Sigmoid colon (tissue), 7 donors: ENCODE measurements at places on chromosomes 1 and 21. TPM values are rescaled to one million over a fixed set of nuclear protein-coding genes. Genes with fewer than 3 reads are reported as not detected.

Gene TMPRSS15
- polyA plus RNA-seq = not detected

- H3K27ac ChIP-seq = peak overlapping the region; percentile 52
- no peak for DNase-seq
- H3K4me3 ChIP-seq = no peak overlapping the region
- H3K36me3 ChIP-seq = no peaks in the 10 kb centered on the region
These were observed 118.7 kb downstream of the EDEM3 start for GRCh38 chr1:184635980-184636431.

GRCh38 chr1:63324779-63325119 is 2.4 kb downstream of the FOXD3 start:
- H3K27me3 ChIP-seq = peaks cover 83% of the 10 kb centered on the region
- no peak for DNase-seq
- peak overlapping the region; percentile 22 for H3K4me3 ChIP-seq
- H3K4me1 ChIP-seq = no peaks in the 10 kb centered on the region
- H3K36me3 ChIP-seq = no peaks in the 10 kb centered on the region

DNA sequence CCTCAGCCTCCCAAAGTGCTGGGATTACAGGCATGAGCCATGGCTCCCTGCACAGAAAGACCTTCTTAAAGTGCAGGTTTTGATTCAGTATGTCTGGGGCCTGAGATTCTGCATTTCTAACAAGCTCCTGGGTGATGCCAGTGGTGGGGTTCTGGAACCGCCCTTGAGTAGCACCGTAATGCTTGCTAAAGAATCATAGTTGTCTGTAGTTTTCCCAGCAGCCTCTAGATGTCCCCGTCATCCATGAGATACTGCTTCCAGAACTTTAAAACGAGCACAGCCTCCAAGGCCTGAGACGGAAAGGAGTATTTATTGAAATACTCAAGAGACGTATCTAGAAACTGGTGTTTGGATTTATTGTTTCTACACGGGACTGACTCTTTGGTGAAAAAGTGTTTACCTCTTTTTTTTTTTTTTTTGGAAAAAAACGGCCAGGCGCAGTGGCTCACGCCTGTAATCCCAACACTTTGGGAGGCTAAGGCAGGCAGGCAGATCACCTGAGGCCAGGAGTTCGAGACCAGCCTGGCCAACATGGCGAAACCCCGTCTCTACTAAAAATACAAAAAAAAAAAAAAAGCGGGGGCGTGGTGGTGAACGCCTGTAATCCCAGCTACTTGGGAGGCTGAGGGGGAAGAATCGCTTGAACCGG is 2.6 kb upstream of the TOR3A start:
- peak; percentile 74 for DNase-seq
- no peak overlapping the region for H3K27ac ChIP-seq
- H3K27me3 ChIP-seq = no peaks in the 10 kb centered on the region
- H3K36me3 ChIP-seq = no peaks in the 10 kb centered on the region
- H3K4me3 ChIP-seq = no peak overlapping the region

DNA sequence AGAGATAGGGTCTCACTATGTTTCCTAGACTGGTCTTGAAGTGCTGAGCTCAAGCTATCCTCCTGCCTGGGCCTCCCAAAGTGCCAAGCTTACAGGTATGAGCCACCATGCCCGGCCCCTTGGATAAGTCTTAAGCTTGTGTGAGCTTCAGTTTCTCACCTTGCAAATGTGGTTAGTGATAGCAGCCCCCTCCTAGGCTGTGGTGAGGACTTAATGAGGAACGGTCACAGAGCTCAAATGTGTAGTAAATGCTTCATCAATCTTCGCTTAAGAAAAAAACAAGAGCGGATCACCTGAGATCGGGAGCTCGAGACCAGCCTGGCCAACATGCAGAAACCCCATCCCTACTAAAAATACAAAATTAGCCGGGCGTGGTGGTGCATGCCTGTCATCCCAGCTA is 3.0 kb downstream of the CNR2 start:
- no peaks in the 10 kb centered on the region for H3K4me1 ChIP-seq
- no peak for DNase-seq
- no peak overlapping the region for H3K4me3 ChIP-seq
- no peak overlapping the region for H3K27ac ChIP-seq
- no peaks in the 10 kb centered on the region for H3K36me3 ChIP-seq

Gene AMPD1
- polyA plus RNA-seq = not detected

DNA sequence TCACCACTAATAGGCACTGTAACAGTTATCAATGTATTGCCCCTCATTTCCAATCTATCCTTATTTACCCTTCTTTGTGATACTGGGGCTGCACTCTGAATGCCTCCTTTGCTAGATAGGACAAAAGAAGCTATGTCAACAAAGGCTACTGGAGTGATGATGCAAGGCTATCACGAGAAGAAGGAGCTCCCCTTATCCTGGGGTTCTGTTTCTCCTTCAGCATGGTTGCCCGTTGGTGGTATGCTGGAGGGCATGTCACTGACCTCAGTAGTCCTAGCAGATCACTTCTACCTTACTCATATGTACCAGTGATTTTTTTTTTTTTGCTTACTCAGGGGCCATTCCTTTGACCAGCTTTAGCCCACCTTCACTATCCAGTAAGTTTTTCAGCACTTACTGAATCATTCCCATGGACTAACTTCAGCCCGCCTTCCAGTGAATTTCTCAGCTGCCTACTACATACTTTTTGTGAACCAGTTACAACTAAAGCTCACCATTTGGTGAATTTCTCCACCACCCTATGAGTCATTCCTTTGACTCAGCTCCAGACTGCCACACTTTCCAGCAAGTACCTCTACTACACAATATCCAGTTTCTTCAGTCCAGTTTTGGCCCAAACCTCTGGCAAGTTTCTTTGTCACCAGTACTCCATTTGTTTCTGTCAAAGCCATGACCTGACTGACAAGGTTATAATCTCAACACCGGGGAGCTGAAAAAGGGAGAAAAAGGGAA is 944.5 kb downstream of the KCNT2 start:
- H3K4me3 ChIP-seq = no peak overlapping the region
- no peaks in the 10 kb centered on the region for H3K27me3 ChIP-seq
- no peak overlapping the region for H3K27ac ChIP-seq
- no peaks in the 10 kb centered on the region for H3K4me1 ChIP-seq
- DNase-seq = no peak

Gene POU2F1
- polyA plus RNA-seq = 2.3 TPM

GRCh38 chr1:244352156-244352830 is 99.4 kb downstream of the ADSS2 start:
- no peaks in the 10 kb centered on the region for H3K27me3 ChIP-seq
- H3K4me1 ChIP-seq = no peaks in the 10 kb centered on the region
- H3K4me3 ChIP-seq = no peak overlapping the region

GRCh38 chr1:75449998-75450397 is 160.9 kb downstream of the SLC44A5 start:
- H3K27me3 ChIP-seq = no peaks in the 10 kb centered on the region
- H3K4me3 ChIP-seq = no peak overlapping the region
- DNase-seq = no peak
- no peaks in the 10 kb centered on the region for H3K36me3 ChIP-seq
- no peaks in the 10 kb centered on the region for H3K4me1 ChIP-seq

Gene S100A3
- polyA plus RNA-seq = 3.9 TPM

DNA sequence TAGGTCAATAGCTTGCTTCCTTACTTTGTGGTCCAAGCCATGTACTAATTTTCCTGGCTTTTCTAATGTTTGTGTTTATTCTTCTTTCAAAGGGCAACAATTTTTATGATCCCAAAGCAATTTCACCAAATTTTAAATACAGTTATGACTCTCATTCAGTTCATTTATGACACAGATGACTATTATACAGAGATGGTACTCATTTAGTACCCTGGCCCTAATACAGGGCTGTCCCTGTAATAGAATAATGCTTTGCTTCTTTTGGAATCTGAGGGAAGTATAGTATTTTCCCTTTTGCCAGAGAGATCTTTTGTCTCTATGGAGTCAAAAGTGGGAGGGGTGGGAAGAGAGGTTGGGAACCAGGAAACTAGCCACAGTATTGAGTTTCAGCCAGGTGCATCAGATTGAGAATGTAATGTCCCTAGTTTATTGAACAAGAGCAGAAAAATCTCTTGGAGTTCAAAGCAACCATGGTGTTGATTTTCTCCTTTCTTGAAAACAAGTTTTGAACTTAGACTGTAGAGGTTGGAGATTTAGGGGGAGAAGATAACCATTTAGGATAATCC is 20.4 kb downstream of the DENND2D start:
- no peak overlapping the region for H3K4me3 ChIP-seq
- no peaks in the 10 kb centered on the region for H3K4me1 ChIP-seq
- H3K27ac ChIP-seq = no peak overlapping the region
- peaks cover 12% of the 10 kb centered on the region for H3K36me3 ChIP-seq

DNA sequence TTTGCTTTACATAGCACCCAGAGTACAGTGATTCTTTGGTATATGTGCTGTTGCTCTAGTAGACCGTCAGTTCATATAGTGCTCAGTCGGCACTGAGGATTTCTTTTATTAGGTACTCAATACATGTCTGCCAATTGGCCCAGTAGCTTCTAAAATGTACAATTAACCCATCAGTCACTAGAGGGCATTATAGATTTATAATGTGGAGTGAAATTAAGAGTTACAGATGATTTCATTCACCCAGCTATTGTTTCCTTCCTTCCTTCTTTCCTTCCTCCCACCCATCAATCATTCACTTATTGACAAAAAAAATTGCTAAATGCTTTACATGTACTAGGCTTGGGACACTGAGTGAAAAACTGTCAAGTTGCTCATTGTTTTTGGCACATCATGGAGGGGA is 263.6 kb upstream of the USP24 start:
- H3K4me3 ChIP-seq = no peak overlapping the region
- no peaks in the 10 kb centered on the region for H3K36me3 ChIP-seq
- DNase-seq = no peak
- no peak overlapping the region for H3K27ac ChIP-seq
- H3K4me1 ChIP-seq = no peaks in the 10 kb centered on the region
